ENCODE measurements at places on chromosomes 11 and 22. TPM values are rescaled to one million over a fixed set of nuclear protein-coding genes. Genes with fewer than 3 reads are reported as not detected.

The WBP2NL gene
- 0.38 TPM for total RNA-seq

The MAPK8IP2 gene
- 0.31 TPM for total RNA-seq

The A4GALT gene
- not detected for total RNA-seq

The ART1 gene
- total RNA-seq = not detected

The UFD1 gene
- 77.4 TPM for total RNA-seq

The CCDC88B gene
- total RNA-seq = 107 TPM

The MAJIN gene
- 0.50 TPM for total RNA-seq

The RNF215 gene
- total RNA-seq = 4.6 TPM

The SLC22A12 gene
- total RNA-seq = not detected

The CREB3L1 gene
- not detected for total RNA-seq

The PLEKHA7 gene
- 4.8 TPM for total RNA-seq

The TIMP3 gene
- total RNA-seq = not detected

The ZPR1 gene
- 118 TPM for total RNA-seq

The ISX gene
- not detected for total RNA-seq

The SLC25A18 gene
- total RNA-seq = not detected

The MEN1 gene
- 17.7 TPM for total RNA-seq

The PDGFD gene
- total RNA-seq = not detected

The C11orf52 gene
- total RNA-seq = not detected

The CNIH2 gene
- total RNA-seq = 6.2 TPM

The YPEL1 gene
- total RNA-seq = 2.6 TPM

The OR5P2 gene
- total RNA-seq = not detected

The MRGPRF gene
- total RNA-seq = not detected

The KRTAP5-2 gene
- not detected for total RNA-seq

The POU2AF2 gene
- total RNA-seq = not detected

The LYVE1 gene
- total RNA-seq = not detected

The TSPAN18 gene
- 23.0 TPM for total RNA-seq

The SEC14L3 gene
- total RNA-seq = not detected

The OR51S1 gene
- not detected for total RNA-seq

Measured in CD4-positive, alpha-beta T cell (primary cell).